ENCODE measurements at places on chromosomes 2 and 18.
A peak's percentile ranks its signal among the peaks of the same experiment; 100 is the strongest.

GRCh38 chr2:161997916-161998471 lies 76.0 kb downstream of the DPP4 start:
- no peak for DNase-seq

DNA sequence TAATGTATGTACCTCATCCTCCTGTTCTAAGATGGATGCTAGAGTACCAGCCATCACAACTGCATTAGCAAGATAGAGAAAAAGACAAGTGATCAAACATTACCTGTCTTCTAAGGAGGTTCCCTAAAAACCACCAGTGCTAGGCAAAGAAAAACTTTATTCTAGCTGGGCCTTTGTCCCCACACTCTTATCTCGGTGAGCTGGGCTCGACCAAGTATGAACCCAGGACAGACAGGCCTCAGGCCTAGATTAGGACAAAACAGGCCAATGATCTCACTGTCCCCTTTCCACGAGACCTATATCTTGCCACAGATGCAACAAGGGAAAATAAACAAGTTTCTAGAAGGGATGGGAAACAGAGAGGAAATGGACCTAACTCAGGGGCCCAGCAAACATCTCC lies 127.6 kb upstream of the PKDCC start:
- no peak for DNase-seq

GRCh38 chr2:228624733-228625132 lies 443.2 kb upstream of the SPHKAP start:
- DNase-seq: no peak

DNA sequence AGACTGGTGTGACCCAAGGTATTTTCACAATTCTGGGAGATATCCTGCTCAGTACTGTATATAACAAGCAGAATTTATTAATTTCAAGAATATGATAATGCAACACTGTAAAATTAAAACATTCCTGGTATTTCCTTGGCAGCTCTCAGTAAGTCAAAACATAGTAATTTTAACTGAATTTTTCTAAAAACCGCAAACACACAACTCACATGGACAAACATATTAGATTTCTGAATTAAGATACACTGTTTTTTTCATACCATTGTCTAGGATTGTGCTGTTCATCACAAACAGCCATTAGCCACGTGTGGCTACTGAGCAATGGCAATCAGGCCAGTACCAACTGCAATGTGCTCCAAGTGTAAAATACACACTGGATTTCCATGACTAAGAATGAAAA lies 29.6 kb downstream of the LPIN2 start:
- no peak for DNase-seq

DNA sequence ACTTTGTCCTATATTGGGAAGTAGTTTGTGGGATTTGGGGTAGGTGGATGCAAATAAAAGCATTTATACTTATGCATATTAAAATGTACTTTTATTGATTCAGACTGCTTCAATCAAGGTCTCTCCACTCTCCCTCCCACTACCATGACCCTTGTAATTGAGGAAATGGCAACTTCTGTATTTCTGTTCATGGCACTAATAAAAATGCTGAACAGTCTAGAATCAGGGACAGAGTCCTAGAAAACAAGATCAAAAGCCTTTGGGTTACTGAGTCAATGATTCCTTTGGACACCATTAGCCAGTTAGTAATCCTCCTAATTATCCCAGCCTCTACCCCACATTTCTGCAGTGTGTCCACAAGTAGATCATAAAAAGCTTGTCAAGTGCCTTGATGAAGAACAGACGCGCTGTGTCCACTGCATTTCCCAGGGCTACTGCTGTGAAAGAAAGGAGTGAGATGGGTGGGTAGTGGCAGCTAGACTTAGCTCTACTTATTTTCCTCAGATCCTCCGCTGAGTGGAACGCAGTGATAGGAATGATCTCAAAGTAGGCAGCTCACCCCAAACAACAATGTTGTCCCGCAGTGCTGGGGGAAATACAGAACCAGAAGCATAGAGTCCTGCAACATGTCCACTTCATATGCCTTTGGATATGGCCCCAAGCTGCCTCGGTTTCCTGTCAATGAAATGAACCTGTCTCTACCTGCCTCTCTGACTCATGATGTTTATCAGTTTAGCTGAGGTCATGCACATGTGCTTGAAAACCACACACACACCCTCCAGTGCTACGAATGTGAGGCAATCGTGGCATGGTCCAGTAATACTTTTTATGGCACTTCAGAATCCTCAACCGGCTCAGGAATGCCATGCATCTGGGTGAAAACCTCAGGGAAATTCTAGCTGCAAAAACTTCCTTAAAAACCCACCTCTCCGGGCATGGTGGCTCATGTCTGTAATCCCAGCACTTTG lies 115.5 kb downstream of the COL6A3 start:
- peak; percentile 93 for DNase-seq

- no peak for DNase-seq
Measured at GRCh38 chr18:23864624-23865023, 149.9 kb upstream of the TTC39C start.

DNA sequence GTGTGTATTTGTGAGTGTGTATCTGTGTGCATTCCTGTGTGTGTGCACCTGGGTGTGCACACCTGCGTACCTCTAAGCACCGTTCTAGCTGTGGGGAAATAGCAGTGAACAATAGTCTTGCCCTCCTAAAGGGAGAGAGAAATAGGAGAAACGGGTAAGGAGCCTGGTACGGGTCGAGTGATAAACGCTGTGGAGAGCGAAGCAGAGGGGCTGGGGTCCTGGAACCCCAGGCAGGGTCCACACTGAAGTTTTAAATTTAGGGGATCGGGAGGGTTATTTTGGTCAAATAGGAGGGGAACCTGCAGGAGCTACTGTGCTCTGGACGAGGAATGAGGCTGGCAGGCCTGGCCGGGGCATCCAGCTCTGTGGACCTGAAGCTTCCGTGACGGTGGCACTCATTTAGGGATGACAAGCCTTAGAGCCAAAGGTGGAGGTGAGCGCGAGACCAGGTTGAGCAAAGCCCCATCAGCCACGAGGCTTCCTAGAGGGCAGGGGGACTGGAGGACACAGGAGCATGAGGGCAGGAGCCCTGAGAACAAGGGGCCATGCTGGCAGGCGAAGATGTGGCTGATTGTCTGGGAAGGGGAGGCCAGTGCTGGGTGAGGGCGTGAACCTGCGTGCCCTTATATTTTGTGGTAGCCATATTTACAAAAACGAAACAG lies 188.0 kb downstream of the RTP5 start:
- DNase-seq: no peak

- peak; percentile 92 for DNase-seq
Measured at GRCh38 chr2:239328351-239329191, 72.2 kb downstream of the HDAC4 start.

- peak; percentile 79 for DNase-seq
Measured at GRCh38 chr2:137689549-137689948, 274.7 kb upstream of the HNMT start.

GRCh38 chr2:197164141-197164754 lies 146.3 kb downstream of the ANKRD44 start:
- DNase-seq: no peak

DNA sequence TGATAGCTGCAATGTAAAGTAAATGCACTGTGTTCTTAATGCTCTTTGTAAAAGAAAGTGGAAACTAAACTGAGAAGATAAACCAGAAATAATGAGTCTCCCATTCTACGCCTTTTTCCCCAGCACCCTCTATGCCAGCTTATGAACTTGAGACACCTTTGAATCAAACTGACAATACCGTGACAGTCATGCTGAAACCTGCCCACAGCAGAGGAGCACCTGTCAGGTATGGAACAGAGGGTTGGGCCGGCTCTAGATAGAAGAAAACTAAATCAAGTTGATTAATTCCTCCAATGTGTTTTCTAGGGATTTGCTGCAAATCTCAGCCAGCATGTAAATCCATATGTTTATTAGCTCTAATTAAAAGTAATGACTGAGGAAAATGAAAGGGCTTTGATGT lies 520.6 kb upstream of the RAB12 start:
- DNase-seq: no peak

DNA sequence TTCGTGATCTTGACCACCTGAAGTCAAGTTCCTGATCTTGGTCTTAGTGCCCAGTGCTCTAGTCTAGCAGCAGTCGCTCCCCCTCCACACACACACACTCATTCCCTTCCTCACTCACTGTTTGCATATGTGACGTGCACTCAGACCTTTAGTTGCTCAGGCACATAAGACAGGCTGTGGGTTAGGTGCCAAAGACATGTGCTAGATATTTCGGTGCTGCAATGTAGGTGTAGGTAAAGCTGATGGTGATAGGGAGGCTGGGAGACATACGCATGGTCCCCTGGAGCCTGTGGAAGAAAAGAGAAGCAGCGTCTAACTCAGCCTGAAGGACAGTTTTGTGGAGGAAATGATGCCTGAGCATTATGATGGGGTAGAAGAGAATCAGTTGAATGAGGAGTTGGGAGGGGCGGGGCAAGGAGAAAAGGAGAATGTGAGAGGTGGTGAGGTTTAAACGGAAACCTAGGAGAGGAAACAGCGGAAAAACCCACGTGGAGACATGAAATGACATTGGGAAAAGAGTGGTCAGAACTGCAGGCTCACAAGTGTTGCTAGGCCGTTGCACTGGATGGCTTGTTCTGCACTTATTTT lies 3.8 kb downstream of the TTC39C start:
- DNase-seq: no peak

- DNase-seq: peak; percentile 29
Measured at GRCh38 chr2:167581961-167582574, 665.3 kb downstream of the STK39 start.

DNA sequence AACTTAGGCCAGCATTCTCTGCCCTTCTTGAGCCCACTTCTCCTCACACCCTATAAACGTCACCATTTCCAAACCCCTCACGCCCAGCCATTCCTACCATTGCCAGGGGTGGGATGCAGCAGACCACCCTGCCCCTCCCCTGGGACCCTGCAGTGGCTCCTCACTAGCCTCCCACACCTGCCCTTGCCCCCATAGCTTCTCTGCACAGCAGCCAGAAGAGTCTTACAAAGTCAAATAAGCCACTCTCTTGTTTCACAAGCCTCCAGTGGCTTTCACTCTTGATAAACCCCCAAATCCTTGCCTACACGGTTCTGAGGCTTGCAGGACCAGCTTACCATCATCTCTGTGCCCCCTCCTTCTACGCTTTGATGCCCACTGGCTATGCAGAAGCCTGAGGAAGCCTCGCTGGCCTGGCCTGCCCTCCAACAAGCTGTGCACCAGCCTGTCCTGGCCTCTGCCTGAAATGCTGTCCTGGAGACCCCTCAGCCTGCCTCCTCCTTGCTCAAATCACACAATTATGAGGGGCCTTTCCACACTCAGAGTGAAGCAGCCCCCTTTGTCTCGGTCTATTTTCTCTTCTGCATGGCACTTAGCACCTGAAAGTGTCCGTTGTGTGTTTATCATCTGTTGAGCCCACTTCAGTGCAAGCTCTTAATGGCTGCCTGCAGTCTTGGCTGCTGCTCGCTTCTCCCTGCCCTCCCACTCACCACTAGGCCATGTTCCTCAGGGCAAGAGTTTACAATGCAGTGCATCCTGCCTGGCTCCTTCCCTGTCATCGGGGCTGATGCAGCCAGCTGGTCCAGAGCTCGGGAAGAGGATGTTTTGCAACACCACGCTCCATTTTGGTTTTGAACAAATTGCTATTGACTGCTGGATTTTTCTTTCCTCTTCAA lies 82.6 kb upstream of the RGPD5 start:
- DNase-seq: no peak

- peak; percentile 66 for DNase-seq
Measured at GRCh38 chr2:214341646-214342045, 69.2 kb upstream of the VWC2L start.

- peak; percentile 87 for DNase-seq
Measured at GRCh38 chr2:148658807-148659722, 14.5 kb downstream of the EPC2 start.

GRCh38 chr2:29192526-29192925 lies 77.3 kb downstream of the CLIP4 start:
- DNase-seq: peak; percentile 74

- no peak for DNase-seq
Measured at GRCh38 chr2:4181062-4181461, 477.7 kb downstream of the DCDC2C start.

GRCh38 chr2:218378053-218378452 lies 4.0 kb upstream of the SLC11A1 start:
- DNase-seq: no peak

DNA sequence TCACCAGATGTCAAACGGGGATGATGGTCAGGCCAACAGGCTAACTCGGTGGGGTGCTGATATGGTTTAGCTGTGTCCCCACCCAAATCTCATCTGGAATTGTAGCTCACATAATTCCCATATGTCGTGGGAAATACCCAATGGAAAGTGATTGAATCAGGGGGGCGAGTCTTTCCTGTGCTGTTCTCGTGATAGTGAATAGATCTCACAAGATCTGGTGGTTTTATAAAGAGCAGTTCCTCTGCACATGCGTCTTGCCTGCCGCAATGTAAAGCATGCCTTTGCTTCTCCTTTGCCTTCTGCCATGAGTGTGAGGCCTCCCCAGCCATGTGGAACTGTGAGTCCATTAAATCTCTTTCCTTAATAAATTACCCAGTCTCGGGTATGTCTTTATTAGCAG lies 74.4 kb upstream of the YWHAQ start:
- no peak for DNase-seq

DNA sequence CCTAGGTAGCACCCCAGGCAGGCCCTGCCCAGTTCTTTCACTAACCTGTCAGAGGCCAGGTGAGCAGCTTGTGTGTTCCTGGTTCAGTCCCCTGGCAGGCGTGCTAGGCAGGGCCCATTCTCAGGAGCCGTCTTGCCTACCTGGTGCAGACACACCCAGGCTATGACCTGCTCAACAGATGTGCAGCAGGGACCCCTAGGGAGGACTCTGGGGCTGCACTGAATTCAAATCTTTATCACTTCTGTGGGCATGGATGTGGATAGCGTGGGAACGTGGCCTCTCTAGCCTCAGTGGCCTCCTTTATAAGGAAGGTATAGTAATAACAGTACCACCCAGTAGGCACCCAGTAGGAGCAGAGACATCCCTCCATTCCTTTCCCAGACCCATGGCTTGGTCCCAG lies 48.4 kb downstream of the PLEKHB2 start:
- no peak for DNase-seq

DNA sequence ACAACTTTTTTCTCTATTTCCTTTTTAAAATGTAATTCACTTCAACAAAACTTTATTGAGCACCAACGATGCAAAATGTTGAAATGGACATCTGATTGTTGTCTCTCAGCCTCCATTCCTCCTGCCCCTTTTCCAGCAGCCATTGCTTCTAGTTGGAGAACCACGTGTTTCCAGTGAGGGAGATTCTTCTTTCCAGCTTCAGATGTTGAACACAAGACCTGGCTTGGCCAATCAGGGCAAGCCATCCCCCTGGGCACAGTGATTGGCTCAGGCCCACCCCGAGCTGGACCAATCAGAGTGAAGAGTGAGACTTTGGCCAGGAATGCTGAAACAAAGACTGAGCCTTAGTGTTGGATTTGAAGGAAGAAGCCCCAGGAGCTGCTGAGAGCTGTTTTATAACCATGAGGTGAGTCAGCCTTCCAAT lies 59.0 kb downstream of the E2F6 start:
- no peak for DNase-seq

- DNase-seq: no peak
Measured at GRCh38 chr18:73119574-73119973, 251.8 kb upstream of the NETO1 start.

DNA sequence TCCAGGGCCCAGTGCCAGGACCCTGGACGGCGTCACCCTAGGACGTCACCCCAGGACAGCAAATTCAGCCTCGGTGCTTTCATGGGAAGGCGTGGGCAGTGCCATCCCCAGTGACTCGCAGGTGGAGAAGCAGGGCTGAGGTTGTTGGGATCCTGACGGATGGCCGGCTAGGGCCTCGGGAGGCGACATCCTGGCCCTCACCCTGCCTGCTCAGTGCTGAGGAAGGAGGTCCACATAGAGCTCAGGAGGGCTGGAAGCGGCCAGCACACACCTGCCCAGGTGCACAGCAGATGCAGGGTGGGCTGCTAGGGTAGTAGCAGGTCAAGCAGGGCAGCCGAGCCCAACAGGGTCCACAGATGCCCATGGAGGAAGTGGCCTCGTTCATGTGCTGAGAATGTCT lies 482.0 kb upstream of the SALL3 start:
- no peak for DNase-seq
